ENCODE measurements at places on chromosomes 5 and 9. TPM values are rescaled to one million over a fixed set of nuclear protein-coding genes. Genes with fewer than 3 reads are reported as not detected.

DNA sequence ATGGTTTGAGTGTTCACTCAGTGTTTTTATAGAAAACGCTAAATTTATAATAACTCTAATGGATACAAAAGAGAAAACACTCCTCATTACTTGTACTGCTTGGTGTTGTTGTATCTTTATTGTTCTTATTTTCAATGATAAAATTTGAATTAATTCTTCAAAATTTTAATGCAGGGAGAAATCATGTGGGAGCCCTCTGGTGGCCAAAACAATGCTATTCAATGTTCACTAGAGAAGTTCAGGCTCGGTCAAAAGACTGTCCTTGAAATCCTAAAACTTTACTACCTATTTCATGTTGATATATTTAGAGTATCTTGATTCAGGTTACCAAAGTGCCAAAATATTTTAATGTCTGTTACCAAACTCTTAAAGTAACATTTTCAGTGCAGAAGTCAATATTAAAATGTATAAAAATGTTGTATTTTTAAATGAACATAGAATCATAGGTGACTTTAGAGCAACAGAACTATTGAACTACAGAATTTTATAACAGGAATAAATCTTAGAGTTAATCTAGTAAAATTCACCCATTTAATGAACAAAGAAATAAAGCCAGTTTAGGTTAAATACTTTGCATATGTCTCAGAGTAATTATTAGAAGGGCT lies 1259.8 kb downstream of the PTPRD start:
- DNase-seq: no peak

DNA sequence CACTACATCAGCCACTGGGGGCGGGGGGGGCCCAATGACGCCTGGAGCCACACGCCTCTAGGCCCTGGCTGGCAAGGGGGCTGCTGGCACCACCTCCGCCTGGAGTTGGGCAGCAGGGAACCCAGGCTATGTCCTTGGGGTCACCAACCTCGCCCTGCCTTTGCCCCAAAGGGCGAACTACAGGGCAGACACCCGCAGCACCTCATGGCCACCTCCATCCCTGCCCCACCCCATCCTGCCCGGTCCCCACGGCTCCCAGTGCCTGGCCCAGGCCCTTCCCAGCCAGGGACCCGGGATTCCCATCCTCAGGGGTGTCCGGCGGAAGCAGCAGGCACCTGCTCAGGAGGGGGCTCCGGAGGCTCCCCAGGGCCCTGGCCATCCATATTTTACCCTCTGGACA lies 37.0 kb downstream of the NACC2 start:
- no peak for DNase-seq

- DNase-seq: no peak
These were observed 190.1 kb downstream of the TMEM232 start for GRCh38 chr5:110536120-110537115.

GRCh38 chr9:95305770-95306492 lies 11.6 kb downstream of the FANCC start:
- DNase-seq: peak; percentile 55

GRCh38 chr5:126965061-126965475 lies 65.3 kb downstream of the MARCHF3 start:
- peak; percentile 97 for DNase-seq

DNA sequence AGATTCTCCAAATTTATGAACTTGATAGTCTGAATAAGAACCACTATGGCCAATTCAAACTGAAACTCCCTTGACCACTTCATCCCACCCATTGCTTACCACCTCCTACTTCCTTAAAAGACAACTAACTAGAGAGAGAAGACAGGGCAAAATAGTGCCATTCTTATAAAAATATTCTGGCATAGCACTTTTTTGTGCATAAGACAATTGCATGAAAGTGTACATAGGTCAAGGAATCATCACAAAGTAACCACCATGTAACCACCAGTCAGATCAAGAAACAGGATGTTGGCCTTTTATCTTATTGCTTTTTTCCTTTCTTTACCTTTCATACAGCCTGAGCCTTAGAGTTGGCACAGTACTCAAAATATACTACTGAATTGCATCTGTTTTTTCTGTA lies 8.1 kb upstream of the ARSB start:
- DNase-seq: no peak

- peak; percentile 58 for DNase-seq
These were observed 232.3 kb upstream of the TBCA start for GRCh38 chr5:78008356-78008967.

- no peak for DNase-seq
These were observed 139.2 kb downstream of the GABBR2 start for GRCh38 chr9:98569491-98569890.

DNA sequence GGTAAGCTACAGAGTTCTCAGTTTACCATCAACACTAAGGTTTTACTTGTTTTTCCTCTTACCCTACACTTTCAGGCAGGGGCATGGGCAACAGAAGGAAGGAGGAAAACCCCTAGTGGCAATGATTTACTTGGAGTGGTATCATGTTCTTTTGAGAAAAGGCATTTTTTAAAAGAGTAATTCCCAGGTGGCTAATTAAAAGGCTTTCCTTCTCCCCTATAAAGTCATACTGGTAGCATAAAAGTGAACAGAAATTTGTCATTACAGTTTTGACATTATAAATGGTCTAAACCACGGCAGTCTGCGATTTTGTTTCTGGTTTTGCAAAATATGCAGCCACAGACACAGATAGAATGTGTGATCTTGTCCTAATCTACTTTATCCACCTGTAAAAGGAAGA lies 30.9 kb upstream of the OR2K2 start:
- no peak for DNase-seq

Gene FOXD4L5
- under 0.01 TPM for total RNA-seq

DNA sequence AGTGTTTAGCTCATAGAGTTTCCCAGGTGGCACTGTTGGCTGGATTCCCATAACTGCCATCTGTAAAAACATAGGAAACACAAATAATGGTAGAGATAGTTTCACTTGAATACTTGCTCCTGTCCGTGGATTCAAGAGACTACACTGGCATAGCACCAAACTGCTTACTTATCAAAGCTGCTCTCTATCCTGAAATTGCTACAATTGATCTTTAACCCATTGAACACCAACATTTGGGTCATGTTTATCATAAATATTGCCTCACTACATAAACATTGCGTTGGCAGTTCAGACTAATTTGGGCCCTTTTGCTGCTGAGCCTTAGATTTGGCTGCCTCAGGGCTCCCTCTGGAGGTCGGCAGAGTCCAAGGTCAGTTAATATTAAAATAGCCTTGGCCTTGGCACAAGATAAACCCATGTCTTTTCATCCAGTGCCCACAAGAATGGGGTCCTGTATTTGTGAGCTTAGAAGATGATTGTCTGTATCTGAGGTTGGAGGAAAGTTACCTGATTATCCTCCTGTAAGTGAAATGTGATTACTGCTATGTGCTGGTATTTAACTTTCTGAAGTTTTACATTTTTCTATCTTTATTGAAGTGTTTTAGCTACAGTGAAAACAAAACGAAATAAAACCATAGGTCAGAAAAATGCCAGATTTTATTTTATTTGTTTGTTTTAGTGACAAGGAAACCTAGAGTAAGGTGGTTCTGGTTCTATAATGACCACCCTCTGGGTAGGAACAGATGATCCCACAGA lies 4.0 kb upstream of the RANBP3L start:
- DNase-seq: peak; percentile 38

GRCh38 chr9:77707383-77708063 lies 59.4 kb upstream of the GNA14 start:
- peak; percentile 99 for DNase-seq

DNA sequence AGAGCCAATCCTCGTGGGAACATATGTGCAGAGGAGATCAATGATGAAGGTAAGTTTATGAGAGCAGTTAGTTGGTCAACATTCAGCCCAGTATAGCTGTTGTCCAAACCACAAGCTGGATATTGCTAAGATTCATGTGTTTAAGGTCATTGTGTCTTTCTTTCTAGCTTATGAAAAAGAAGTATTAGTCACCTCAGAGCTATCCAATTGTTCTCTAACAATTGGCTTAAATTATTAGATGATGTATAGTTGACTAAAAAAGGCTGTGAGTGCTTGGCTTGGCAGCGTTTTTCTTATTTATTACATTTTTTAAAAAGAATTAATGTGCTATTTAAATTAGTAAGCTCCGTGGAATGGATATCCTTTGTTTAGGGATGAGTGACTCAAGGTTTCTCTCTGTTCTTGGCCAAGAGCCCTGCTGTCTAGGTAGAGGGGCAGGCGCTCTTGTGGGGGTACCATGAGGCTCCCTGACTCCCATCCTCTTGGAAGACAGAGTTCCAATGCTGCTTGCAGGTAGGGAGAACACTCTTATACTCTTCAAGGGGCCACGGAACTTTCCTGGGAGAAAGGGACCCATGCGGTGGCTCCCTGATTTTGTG lies 487.4 kb downstream of the IRX1 start:
- DNase-seq: no peak

DNA sequence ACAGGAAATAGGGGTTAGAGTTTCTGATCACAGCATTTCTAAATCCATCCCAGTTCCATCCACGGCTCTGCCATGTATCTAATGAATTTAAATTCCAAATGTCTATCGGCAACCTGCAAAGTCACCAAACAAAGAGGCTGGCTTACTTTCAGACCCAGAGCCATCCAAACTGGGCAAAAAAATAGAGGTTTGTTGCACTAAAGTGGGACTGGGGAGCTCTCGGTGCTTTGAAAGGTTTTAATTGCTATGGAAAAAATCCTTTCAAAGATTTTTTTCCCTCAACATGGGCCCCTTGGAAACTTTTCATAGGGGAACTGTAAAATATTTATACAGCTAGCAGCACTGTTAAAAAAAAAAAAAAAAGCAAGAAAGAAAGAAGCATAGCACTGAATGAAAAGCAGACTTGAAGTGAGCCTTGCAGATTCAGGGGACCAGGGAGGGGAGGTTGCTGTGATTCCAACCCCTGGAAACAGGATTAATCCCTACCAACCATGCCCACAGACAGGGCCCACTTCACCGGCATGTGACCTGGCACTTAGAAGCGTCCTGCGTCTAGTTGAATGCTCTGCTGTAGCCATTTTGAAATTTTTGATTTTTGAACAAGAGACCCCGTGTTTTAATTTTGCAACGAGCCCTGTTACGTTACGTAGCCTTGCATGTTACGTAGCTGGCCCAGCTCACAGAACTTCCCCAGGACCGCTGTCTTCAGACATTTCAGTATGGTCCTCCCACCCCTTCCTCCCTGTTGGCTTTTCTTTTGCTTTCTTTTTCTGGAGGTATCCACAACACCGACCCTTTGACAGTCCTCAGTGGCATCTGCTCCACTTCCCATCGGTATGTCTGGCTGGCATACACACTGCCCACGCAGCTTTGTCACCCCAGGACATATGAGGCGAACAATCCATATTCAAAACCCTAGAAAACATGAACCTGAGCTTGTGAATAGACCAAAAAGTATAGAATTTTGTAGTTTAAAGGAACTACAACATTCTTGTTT lies 105.3 kb upstream of the NFIB start:
- DNase-seq: no peak

Gene PARP8
- total RNA-seq: 8.2 TPM

Gene PCDHGA8
- 2.2 TPM for total RNA-seq

Gene SLC46A2
- not detected for total RNA-seq

- no peak for DNase-seq
These were observed 730.1 kb downstream of the DTWD2 start for GRCh38 chr5:118258223-118258622.

GRCh38 chr5:95938347-95938746 lies 23.3 kb downstream of the ELL2 start:
- DNase-seq: no peak

GRCh38 chr5:16791036-16791705 lies 144.9 kb downstream of the MYO10 start:
- peak; percentile 74 for DNase-seq

GRCh38 chr9:110316261-110317075 lies 21.2 kb downstream of the TXNDC8 start:
- DNase-seq: no peak

DNA sequence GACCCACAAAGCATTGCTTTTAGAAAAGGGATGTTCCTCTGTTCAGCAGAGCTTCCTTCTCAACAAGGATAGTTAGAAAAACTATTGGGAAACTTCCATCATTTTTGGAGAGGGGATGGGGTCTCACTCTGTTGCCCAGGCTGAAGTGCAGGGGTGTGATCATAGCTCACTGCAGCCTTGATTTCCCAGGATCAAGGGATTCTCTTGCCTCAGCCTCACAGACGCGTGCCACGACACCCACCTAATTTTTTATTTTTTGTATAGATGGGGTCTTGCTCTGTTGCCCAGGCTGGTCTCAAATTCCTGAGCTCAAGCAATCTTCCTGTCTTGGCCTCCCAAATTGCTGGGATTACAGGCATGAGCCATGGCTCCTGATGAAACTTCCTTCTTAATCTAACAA lies 34.8 kb downstream of the PHAX start:
- no peak for DNase-seq

DNA sequence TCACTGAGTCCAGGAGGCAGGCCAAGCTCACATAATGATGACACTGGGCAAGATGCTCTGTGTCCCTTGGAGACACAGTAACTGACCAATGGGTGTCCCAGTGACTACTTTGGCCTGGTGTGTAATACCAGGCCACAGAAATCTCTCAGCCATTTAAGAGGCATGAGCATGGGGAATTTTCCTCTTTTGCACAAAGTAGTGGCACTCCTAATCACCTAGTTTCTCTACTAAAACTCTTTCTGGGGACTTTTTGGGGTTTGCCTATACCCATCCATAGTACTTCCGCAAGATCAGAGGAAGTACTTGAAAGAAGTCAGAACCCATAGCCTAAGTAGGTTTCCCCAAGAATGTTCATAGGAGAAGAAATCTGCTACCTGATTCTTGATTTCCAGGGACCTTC lies 161.9 kb downstream of the ARSB start:
- no peak for DNase-seq

GRCh38 chr5:112413611-112414010 lies 5.5 kb downstream of the EPB41L4A start:
- no peak for DNase-seq

Gene GTF3C5
- total RNA-seq: 51.1 TPM

- peak; percentile 58 for DNase-seq
These were observed 42.5 kb upstream of the GLRX start for GRCh38 chr5:95864944-95865504.

Gene MLANA
- not detected for total RNA-seq

GRCh38 chr5:36658038-36658756 lies 51.8 kb downstream of the SLC1A3 start:
- peak; percentile 10 for DNase-seq

Gene TUSC1
- total RNA-seq: 2.0 TPM

DNA sequence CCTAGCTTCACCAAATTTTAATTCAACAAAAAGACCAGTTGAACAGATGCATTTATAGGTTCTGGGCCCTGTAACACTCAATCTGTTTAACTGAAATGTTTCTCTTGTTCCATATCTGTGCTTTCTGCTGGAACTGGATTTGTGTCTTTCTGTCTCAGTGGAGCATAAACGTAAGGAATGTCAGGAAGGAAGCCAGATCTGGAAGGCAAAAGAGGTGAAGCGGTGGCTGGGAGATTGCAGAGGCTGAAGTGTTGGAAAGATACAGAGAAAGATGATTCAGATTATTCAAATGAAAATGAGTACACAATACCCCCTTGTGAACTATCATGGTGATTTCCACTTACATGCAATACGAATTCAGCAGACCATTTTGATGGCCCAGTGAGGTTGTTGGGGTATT lies 406.8 kb downstream of the BRINP1 start:
- no peak for DNase-seq

GRCh38 chr5:1264211-1264610 lies 30.7 kb downstream of the TERT start:
- DNase-seq: no peak

Gene INSL4
- total RNA-seq: not detected

Gene ALDH7A1
- 40.9 TPM for total RNA-seq

Gene PTGER4
- total RNA-seq: 10.6 TPM
